ENCODE measurements at places on chromosomes 6 and 20.
A peak's percentile ranks its signal among the peaks of the same experiment; 100 is the strongest.

GRCh38 chr20:39038495-39038894 lies 76.4 kb downstream of the DHX35 start:
- H3K36me3 ChIP-seq = peaks cover 31% of the 10 kb centered on the region
- H3K27me3 ChIP-seq = no peaks in the 10 kb centered on the region
- H3K4me3 ChIP-seq = no peak overlapping the region

DNA sequence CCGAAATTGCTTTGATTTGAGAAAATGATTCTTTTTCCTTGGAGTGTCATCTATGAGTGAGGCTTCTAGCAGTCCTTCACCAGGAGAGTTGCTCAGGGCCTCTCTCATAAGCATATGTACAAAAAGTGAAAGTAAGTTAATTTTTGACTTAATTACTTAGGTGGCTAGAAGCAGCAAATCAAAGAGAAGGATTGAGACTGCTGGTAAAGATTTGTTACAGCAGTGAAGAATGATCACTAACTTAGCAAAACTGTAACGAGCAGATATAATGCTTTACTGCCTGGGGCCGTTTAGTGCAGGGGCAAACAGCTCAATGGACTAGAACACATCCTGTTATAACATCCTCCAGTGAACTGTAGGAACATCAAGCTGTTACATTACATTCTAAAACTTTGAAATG lies 167.8 kb upstream of the RIPOR2 start:
- H3K36me3 ChIP-seq = no peaks in the 10 kb centered on the region
- DNase-seq = no peak
- H3K4me3 ChIP-seq = no peak overlapping the region
- peaks cover 34% of the 10 kb centered on the region for H3K4me1 ChIP-seq
- H3K27ac ChIP-seq = no peak overlapping the region
- H3K27me3 ChIP-seq = no peaks in the 10 kb centered on the region

DNA sequence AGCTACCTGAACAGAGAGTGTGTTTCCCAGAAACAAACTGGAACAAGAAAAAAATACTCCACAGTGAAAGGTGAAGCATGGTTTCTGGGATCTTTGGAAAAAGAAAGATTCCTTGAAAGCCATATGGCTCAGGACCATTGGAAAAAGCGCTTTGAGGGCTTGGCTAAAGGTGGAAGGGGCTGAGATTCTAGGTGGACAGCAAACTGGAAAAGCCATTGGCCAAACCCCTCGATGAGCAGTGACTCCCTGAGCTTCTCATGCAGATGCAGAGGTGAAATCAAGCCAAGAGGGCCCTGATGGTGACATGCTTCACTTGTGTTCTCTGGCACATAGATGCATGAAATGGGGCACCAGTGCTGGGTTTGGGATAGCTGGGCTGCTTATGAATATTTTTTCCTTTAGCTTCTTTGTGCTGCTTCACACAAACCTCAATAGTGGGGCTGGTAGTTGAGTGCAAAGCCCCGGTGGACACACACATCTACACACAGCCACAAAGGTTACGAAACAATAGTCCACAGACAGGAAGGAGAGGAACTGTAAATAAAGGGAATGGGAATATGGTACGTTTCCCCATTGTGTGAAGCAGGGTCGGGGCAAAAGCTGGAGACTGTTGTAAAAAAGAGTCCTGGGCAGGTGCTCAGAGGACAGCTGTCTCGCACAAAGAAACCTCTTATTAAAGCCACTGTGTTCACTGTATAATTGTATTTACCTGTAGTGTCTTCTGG lies 117.8 kb downstream of the FOXA2 start:
- no peaks in the 10 kb centered on the region for H3K27me3 ChIP-seq
- peaks cover 29% of the 10 kb centered on the region for H3K4me1 ChIP-seq
- DNase-seq = no peak
- H3K36me3 ChIP-seq = no peaks in the 10 kb centered on the region
- H3K27ac ChIP-seq = no peak overlapping the region
- H3K4me3 ChIP-seq = no peak overlapping the region

GRCh38 chr6:42748203-42748898 lies 2.4 kb upstream of the TBCC start:
- H3K27ac ChIP-seq = no peak overlapping the region
- H3K27me3 ChIP-seq = no peaks in the 10 kb centered on the region
- H3K4me3 ChIP-seq = peak overlapping the region; percentile 84
- no peak for DNase-seq

DNA sequence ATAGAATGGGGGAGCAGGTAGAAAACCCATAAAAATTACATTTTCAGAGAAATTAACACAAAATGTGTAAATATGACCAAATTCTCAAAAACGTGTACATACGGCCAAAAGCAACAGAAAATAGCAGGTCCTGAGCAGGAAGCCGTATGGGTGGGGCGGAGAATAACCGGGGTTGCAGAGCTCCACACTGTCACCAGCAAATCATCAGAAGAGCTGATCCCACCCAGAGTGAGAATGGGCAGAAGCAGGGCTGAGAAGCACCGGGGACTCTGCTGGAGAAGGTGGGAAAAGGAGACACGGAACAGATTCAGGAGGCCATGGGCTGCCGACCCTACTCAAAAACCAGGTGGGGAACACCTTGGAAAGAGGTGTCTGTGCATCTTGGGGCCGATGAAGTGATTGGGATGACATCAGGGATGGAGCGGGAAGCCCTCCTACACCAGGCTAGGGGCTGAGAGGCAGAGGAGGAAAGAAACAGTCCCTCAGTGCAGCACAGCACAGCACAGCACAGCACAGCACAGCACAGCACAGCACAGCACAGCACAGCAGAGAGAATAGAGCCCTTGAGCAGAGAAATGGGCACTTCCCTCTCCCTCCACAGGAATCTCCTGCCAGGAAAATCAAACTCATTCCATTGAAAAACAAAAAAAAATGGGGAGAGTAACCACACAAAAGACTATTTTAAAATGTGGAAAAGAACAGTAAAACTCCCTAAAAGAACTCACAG lies 22.3 kb downstream of the STX7 start:
- no peak overlapping the region for H3K4me3 ChIP-seq
- no peak for DNase-seq
- no peaks in the 10 kb centered on the region for H3K27me3 ChIP-seq
- no peaks in the 10 kb centered on the region for H3K4me1 ChIP-seq

DNA sequence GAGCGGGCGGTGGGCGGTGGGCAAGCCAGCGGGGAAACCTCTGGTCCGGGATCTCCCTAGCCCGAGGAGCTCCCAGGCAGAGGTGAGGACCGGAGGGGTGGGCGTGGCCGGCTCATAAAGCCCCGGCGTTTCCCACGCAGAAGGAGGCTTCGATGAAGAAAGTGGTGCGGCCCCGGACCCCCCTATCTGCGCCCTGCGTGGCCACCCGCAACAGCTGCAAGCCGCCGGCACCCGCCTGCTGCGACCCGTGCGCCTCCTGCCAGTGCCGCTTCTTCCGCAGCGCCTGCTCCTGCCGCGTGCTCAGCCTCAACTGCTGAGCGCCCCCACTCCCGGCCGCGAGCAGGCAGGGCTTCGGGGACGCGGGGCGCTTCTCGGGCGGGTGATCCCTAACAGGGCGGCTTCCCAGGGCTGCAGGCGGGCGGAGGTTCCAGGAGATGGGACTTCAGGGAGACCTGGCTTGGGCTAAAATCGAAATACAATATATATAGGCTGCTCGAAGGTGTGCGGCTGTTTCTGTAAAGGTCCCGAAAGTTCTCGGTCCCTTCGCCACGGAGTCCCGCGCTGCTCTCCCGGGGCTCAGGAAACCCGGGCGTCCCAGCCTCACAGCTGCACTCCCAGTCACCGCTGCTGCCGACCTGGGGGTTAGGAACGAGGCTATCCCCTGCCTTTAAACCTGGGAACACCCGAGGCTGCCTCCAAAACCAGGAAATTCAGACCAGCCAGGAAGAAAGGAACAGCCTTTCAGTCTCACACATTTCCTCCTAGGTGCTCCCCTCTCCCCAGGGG lies 27.8 kb downstream of the ASIP start:
- H3K4me3 ChIP-seq = no peak overlapping the region
- H3K27ac ChIP-seq = no peak overlapping the region
- no peak for DNase-seq

GRCh38 chr6:347951-348859 lies 43.3 kb upstream of the IRF4 start:
- H3K36me3 ChIP-seq = no peaks in the 10 kb centered on the region

GRCh38 chr6:132144456-132144855 lies 193.3 kb upstream of the CCN2 start:
- no peaks in the 10 kb centered on the region for H3K27me3 ChIP-seq
- H3K4me1 ChIP-seq = no peaks in the 10 kb centered on the region
- no peak for DNase-seq
- H3K27ac ChIP-seq = no peak overlapping the region
- H3K4me3 ChIP-seq = no peak overlapping the region

DNA sequence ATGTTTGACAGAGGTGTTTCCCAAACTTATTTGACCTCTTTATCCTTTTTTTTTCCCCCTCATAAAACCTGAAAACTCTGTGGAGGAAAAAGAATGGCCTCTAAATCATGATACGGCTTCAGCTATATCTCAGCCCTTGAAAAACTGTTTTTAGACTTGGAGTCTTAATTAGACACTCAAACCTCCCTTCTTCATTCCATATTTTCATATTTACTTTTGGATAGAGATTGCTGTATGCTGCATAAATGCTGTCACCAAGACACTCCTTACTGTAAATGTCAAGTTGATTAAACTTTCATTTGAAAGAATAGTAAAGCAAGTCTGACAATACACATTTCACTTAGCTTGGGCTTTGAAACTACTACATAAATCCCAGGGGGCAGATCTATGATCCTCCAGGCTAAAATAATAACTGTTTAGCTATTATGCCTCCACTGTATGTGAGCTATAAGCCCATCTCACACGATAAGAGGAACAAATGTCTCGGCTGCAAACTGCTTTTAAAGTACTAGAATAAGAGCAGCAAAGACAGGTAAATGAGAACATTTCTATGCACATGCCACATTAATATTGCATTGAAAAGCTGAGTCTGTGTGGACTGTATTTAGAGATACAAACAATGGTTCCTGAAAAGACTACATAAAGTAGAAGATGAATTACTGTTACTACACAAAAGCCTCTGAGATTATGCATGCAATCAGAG lies 141.3 kb upstream of the HMGN3 start:
- H3K4me1 ChIP-seq = peaks cover 32% of the 10 kb centered on the region
- H3K4me3 ChIP-seq = no peak overlapping the region
- H3K27me3 ChIP-seq = no peaks in the 10 kb centered on the region

GRCh38 chr6:30676660-30677285 lies 4.0 kb upstream of the DHX16 start:
- no peak for DNase-seq
- H3K4me1 ChIP-seq = peaks cover 24% of the 10 kb centered on the region
- no peaks in the 10 kb centered on the region for H3K27me3 ChIP-seq
- H3K36me3 ChIP-seq = peaks cover 23% of the 10 kb centered on the region
- H3K4me3 ChIP-seq = no peak overlapping the region

DNA sequence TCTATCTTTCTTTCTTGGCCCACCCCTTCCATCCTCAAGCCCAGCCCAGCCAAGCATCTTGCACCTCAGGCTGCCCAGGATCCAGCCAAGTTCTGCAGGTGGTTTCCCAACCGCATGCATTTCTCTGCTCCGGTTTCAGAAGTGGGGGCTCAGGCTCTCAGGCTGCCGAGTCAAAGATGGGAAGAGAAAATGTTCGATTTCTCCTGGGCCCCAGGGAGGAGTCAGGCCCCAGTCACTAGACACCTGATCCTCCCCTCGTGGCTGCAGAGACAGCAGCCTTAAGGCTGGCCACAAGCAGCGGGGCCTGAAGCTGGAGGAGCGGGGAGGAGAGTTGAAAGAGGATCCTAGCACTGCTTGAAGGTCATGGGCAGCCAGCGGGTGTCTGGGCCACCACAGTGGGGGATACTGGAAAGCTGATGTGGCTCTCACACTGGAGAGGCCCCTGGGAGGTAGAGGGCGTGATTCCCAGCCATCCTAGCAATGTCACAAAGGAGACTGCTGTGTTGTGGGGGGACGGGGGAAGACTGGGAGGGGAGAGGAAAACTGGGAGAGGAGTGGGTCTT lies 42.2 kb upstream of the ZFAND3 start:
- H3K4me3 ChIP-seq = no peak overlapping the region
- DNase-seq = no peak
- H3K36me3 ChIP-seq = no peaks in the 10 kb centered on the region
- no peaks in the 10 kb centered on the region for H3K4me1 ChIP-seq
- no peaks in the 10 kb centered on the region for H3K27me3 ChIP-seq
